Endothelial cell of umbilical vein (primary cell): ENCODE measurements at places on chromosomes 2 and 18.

GRCh38 chr2:219919506-219919905, 292.1 kb downstream of the SLC4A3 start:
- no peaks in the 10 kb centered on the region for H3K27me3 ChIP-seq
- H3K27ac ChIP-seq: no peak overlapping the region
- no peaks in the 10 kb centered on the region for H3K4me1 ChIP-seq
- no peak overlapping the region for H3K4me3 ChIP-seq
- H3K36me3 ChIP-seq: no peaks in the 10 kb centered on the region
- DNase-seq: no peak

DNA sequence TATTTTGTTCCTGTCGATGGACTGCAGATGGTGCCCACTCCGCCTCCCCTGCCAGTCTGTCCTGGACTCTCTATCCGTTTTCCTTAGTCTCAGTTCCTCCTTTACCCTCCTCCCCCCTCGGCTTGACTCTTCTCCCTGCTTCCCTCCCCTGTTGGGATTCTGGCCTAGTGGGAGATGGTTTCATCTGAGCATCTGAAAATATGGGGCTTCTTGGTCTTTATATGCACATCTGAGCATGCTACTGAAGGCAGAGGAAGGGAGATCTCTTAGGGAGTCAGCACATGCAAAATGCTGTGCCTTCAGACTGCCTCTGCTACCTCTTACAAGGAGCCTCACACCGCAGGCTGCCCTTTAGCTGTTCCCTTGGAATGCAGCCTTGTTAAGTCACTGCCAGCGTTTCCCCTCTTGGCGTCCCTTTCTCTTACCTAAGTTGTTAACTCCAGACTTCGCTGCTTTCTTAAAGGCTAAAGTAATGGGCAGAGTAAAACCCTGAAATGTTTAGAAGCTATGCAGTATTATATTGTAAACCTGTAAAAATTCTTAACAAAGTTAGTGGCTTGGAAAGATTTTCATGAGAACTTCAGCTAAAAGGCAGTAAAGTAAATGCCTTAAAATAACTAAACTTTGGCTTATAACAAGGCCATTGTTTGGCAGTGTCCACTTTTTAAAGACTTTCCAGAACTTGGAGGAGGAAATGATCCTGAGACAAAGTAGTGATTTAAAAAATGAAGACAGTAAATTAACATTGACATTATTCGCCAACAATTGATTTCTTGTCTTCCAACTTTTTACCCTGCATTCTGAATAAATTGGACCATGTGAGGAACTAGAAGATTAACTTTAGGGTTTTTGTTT, 49.8 kb downstream of the LDLRAD4 start:
- H3K27me3 ChIP-seq: no peaks in the 10 kb centered on the region
- peaks cover 18% of the 10 kb centered on the region for H3K4me1 ChIP-seq
- no peak overlapping the region for H3K27ac ChIP-seq
- no peaks in the 10 kb centered on the region for H3K36me3 ChIP-seq

DNA sequence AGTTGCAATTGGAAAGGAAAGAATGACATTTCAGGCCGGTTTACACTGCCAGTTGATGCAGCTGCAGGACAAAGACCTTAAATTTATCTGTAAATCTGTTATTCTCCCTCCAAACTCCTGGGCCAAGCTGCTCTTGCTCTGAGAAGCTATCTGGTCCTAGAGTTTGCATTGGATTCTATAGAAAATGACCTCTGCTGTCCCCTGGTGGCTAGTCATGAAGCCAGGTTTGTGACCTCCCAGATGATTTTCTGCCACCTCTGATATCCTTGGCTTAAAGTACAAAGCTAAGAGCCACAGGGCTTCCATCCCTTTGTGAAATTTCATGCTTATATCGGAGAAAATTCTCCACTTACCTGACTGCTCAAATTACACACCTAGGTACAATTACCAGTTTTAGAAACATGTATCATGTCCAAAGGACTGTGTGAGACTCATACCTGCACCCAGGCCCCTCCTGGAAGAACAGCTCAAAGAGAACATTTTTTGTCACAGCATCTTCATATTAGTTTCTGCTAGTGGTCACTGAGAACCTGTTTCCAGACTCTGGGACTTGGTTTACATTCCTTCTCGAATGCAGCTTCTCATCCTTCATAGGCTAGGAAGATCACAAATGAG, 28.9 kb upstream of the IER3IP1 start:
- H3K4me3 ChIP-seq: no peak overlapping the region
- peak; percentile 48 for DNase-seq
- no peaks in the 10 kb centered on the region for H3K36me3 ChIP-seq
- H3K27ac ChIP-seq: no peak overlapping the region

DNA sequence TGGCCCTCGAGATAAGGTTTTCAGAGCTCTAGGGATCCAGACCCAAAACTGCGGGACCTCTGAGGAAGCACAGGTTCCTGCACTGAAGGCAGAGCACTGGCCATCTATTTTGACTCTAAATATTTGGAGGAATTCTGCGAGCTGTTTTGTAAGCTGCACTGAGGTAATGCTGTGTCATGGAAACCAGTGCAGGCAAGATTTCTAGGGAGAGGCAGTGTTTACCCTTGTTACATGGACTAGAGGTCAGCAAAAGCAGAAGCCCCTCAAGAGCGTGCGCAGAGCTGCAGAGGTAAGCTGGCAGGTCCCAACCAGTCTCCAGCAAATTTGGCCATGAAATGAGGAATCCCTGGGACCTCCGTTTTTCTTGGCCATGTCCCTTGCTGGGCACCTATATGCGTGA, 137.3 kb downstream of the RNF152 start:
- no peak overlapping the region for H3K27ac ChIP-seq
- no peaks in the 10 kb centered on the region for H3K36me3 ChIP-seq
- DNase-seq: no peak
- no peaks in the 10 kb centered on the region for H3K4me1 ChIP-seq

DNA sequence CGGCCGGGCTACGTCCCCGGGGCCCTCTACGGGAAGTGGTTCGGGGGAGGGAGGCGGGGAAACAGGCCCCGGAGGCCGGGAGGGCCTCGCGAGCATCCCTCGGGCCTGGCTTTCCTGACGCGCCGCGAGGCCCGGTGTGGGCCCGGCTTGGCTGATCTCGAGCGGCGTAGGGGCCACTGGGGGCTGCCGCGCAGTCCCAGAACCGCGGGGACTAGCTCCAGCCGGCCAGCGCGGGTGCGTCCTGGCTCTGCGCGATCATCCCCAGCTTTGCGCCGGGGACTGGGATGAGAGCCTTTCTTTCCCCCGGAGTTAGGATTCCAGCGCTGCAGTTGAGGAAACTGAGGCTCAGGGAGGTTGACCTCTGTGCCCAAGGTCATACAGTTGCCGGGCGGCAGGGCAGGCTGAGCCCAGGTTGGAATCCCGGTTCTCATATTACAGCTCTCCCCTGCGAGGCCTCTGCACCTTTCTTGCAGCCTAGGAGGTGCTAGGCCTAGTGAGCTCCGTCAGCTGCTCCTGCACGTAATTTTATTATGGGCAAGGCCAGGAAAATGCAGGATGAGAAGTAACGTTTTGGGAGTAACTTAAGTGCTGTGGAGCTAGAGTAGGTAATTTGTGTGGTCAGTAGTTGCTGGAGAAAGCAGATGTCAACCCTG, 501 bp downstream of the LPIN1 start:
- H3K36me3 ChIP-seq: no peaks in the 10 kb centered on the region
- H3K27me3 ChIP-seq: no peaks in the 10 kb centered on the region
- peaks cover 56% of the 10 kb centered on the region for H3K4me1 ChIP-seq
- H3K4me3 ChIP-seq: peak overlapping the region; percentile 90
